Stomach (tissue), 19 donors: ENCODE measurements at places on chromosomes 6 and 20. TPM values are rescaled to one million over a fixed set of nuclear protein-coding genes. Genes with fewer than 3 reads are reported as not detected.

Gene RGS17
- 1.7 TPM for polyA plus RNA-seq

Gene IL20RA
- 7.1 TPM for polyA plus RNA-seq

Gene GMDS
- 92.3 TPM for polyA plus RNA-seq

Gene SLPI
- polyA plus RNA-seq: 42.8 TPM

Gene CTAGE9
- not detected for polyA plus RNA-seq

Gene FOXQ1
- 95.6 TPM for polyA plus RNA-seq

Gene IDH3B
- 82.2 TPM for polyA plus RNA-seq

Gene DPPA5
- not detected for polyA plus RNA-seq

Gene GSTA1
- polyA plus RNA-seq: 183 TPM
